Activated CD8-positive, alpha-beta T cell treated with anti-CD3 and anti-CD28 coated beads, Interleukin-2, amount 10 ng/mL, durations not matched to agents 7 days and 5 days (primary cell): ENCODE measurements at places on chromosomes 7 and 10. TPM values are rescaled to one million over a fixed set of nuclear protein-coding genes. Genes with fewer than 3 reads are reported as not detected.

DNA sequence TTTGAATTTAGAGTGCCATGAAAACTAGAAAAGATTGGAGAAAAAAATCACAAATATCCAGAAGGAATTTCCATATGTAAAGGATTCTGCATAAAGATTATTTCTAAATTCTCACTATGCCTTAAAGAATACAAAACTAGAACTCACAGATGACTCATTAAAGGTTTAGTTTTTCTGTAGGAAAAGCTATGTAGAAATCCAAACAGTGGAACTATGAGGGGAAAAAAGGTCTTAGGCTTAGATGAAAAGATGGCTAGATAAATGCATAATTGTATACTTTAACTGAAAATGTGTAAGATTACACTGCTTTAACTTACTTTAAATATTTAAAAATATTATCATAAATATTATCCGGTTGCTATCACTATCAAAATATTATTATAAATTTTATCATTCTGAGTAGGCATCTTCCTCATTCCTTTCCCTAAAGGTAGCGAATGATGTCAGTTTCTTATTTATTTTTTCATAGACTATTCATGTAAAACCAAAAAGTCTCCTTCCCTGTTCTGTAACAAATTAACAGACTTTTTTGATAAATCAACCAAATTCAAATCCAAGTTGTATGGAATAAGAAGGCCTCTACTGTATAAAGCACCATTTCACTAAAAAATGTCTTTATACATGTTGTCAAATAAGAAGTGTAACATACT, 69.1 kb upstream of the COMTD1 start:
- DNase-seq, result no peak
- peaks cover 2% of the 10 kb centered on the region for H3K36me3 ChIP-seq
- H3K27me3 ChIP-seq, result peaks cover 2% of the 10 kb centered on the region
- no peak overlapping the region for H3K4me3 ChIP-seq
- no peak overlapping the region for H3K27ac ChIP-seq
- peaks cover 8% of the 10 kb centered on the region for H3K4me1 ChIP-seq

GRCh38 chr7:80133361-80134114, 1.1 kb upstream of the GNAI1 start:
- peak overlapping the region; percentile 9 for H3K4me3 ChIP-seq
- H3K4me1 ChIP-seq, result peaks cover 14% of the 10 kb centered on the region
- no peaks in the 10 kb centered on the region for H3K36me3 ChIP-seq
- DNase-seq, result no peak

GRCh38 chr10:24651923-24652322, 71.8 kb downstream of the ARHGAP21 start:
- no peaks in the 10 kb centered on the region for H3K27me3 ChIP-seq
- H3K27ac ChIP-seq, result no peak overlapping the region
- H3K36me3 ChIP-seq, result peaks cover 7% of the 10 kb centered on the region
- H3K4me3 ChIP-seq, result no peak overlapping the region
- peaks cover 2% of the 10 kb centered on the region for H3K4me1 ChIP-seq

GRCh38 chr10:62652564-62652963, 152.0 kb upstream of the ADO start:
- H3K36me3 ChIP-seq, result peaks cover 2% of the 10 kb centered on the region
- no peak overlapping the region for H3K27ac ChIP-seq
- no peak for DNase-seq

HOXA13 gene
- not detected for total RNA-seq

- H3K27ac ChIP-seq, result no peak overlapping the region
- DNase-seq, result no peak
- peaks cover 2% of the 10 kb centered on the region for H3K36me3 ChIP-seq
- H3K4me1 ChIP-seq, result no peaks in the 10 kb centered on the region
Measured at GRCh38 chr10:44947371-44948152, 12.0 kb upstream of the RASSF4 start.

SLC29A3 gene
- total RNA-seq, result 3.4 TPM

COL1A2 gene
- 0.16 TPM for total RNA-seq

PRPS1L1 gene
- not detected for total RNA-seq

ITPRID1 gene
- total RNA-seq, result not detected

DNA sequence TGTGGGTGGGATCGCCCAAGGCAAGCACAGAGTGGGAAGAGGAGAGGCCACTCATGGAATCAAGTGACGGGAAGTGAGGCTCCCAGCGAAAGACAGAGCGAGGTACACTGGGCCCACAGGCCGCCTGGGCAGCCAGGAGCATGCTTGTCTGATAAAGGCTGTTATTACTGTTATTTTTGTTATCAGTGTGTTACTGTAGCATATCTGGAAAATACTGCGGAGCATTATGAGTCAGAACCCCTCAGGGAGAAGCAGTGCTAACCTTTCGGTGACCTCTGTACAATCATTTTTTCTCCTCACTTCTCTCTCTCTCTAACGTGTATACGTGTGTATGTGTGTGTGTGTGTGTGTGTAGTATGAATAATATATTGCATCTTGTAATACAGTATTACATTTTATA, 3.8 kb upstream of the TCERG1L start:
- no peak for DNase-seq
- H3K36me3 ChIP-seq, result no peaks in the 10 kb centered on the region
- H3K4me3 ChIP-seq, result no peak overlapping the region
- peaks cover 5% of the 10 kb centered on the region for H3K4me1 ChIP-seq
- no peak overlapping the region for H3K27ac ChIP-seq

DNA sequence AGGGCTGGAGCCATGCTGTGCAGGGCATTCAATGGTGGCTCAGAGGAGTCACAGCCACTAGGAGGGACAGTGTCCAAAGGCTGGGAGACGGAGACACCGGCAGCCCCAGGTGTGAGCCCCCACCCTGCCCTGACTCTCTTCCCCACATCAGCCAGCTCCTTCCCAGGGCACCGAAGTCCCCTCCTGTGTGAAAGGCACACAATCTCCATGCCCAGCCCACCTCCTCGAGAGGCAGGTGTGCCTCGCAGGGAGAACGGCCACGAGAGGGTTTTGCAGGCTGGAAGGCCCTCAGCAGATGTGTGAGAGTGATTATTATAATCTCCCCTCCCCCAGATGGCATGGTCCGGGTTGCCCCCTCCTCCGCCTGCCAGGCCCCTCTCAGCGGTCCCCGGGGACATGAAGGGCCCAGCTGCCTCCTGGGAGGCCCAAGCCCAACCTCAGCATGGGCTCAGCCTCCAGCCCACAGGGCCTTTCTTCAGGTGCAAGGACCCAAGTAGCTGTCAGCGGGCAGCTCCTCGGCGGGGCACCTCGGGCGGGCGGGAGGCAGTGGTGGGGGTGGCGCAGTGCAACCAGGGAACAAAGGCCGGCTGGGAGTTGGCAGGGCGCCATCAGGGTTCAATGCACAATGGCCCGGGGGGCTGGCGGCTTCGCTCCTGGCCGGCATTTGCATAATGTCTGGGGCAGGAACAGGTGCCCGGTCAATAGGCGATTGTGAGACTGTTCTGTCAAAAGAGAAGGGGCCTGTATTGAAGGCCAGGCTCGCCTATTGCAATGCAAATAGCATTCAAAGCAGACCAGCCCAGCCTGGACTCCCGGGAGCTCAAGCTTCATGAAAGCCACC, 155.3 kb upstream of the ZMIZ1 start:
- no peaks in the 10 kb centered on the region for H3K36me3 ChIP-seq
- H3K27me3 ChIP-seq, result peaks cover 3% of the 10 kb centered on the region
- H3K4me3 ChIP-seq, result no peak overlapping the region
- no peak overlapping the region for H3K27ac ChIP-seq
- DNase-seq, result no peak
- no peaks in the 10 kb centered on the region for H3K4me1 ChIP-seq

- H3K4me1 ChIP-seq, result no peaks in the 10 kb centered on the region
- DNase-seq, result no peak
- no peak overlapping the region for H3K27ac ChIP-seq
- no peak overlapping the region for H3K4me3 ChIP-seq
- no peaks in the 10 kb centered on the region for H3K36me3 ChIP-seq
Measured at GRCh38 chr10:72736176-72736827, 44.4 kb downstream of the MCU start.

- H3K4me3 ChIP-seq, result no peak overlapping the region
- peaks cover 39% of the 10 kb centered on the region for H3K4me1 ChIP-seq
- no peak overlapping the region for H3K27ac ChIP-seq
Measured at GRCh38 chr10:80442879-80443278, 11.2 kb upstream of the TSPAN14 start.

- H3K27me3 ChIP-seq, result no peaks in the 10 kb centered on the region
- peaks cover 8% of the 10 kb centered on the region for H3K4me1 ChIP-seq
- H3K4me3 ChIP-seq, result no peak overlapping the region
- H3K27ac ChIP-seq, result no peak overlapping the region
Measured at GRCh38 chr7:139703487-139704307, 74.1 kb downstream of the HIPK2 start.

SEMA3C gene
- total RNA-seq, result not detected

DNA sequence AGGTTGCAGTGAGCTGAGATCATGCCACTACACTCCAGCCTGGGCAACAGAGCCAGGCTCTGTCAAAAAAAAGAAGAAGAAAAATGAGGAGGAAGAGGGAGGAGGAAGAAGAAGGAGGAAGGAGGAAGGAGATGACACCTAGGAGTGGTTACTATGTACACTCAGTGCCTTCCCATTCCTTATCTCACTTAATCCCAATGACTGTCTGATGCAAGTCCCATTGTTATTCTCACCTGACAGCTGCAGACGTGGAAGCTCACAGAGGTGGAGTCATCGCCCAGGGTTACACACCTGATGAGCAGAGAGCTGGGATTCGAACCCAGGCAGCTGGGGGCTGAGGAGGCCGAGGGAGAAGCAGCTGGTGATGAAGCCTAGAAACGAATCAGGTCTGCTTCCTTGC, 258.8 kb downstream of the SNX10 start:
- no peaks in the 10 kb centered on the region for H3K36me3 ChIP-seq
- H3K4me1 ChIP-seq, result no peaks in the 10 kb centered on the region
- H3K27me3 ChIP-seq, result peaks cover 17% of the 10 kb centered on the region
- no peak for DNase-seq
- H3K4me3 ChIP-seq, result no peak overlapping the region
- H3K27ac ChIP-seq, result no peak overlapping the region

DNA sequence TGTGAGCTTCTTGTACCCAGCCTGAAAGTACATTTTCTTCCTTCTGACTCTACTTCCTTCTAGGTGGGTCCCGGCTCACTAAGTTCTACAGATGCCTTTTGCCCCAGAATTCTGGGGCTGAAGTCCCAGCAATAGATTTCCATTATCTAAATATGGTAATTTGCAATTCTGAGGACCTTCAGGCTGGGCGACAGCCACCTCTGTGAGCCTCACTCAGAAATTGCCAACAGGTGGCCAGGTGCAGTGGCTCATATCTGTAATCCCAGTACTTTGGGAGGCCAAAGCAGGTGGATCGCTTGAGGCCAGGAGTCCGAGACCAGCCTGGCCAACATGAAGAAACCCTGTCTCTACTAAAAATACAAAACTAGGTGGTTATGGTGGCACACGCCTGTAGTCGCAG, 23.7 kb downstream of the CREM start:
- peak overlapping the region; percentile 55 for H3K4me3 ChIP-seq
- peaks cover 70% of the 10 kb centered on the region for H3K4me1 ChIP-seq
- H3K36me3 ChIP-seq, result peaks cover 50% of the 10 kb centered on the region
- H3K27me3 ChIP-seq, result no peaks in the 10 kb centered on the region
- no peak for DNase-seq

- H3K27ac ChIP-seq, result no peak overlapping the region
- peak; percentile 17 for DNase-seq
- no peak overlapping the region for H3K4me3 ChIP-seq
- H3K4me1 ChIP-seq, result peaks cover 82% of the 10 kb centered on the region
- H3K27me3 ChIP-seq, result no peaks in the 10 kb centered on the region
Measured at GRCh38 chr7:130921391-130922180, 187.6 kb upstream of the KLF14 start.

ZCWPW1 gene
- 2.8 TPM for total RNA-seq

- no peaks in the 10 kb centered on the region for H3K36me3 ChIP-seq
- H3K27ac ChIP-seq, result no peak overlapping the region
- H3K4me1 ChIP-seq, result no peaks in the 10 kb centered on the region
- no peaks in the 10 kb centered on the region for H3K27me3 ChIP-seq
- H3K4me3 ChIP-seq, result no peak overlapping the region
- DNase-seq, result no peak
Measured at GRCh38 chr7:40996233-40996677, 706.6 kb downstream of the INHBA start.

DNA sequence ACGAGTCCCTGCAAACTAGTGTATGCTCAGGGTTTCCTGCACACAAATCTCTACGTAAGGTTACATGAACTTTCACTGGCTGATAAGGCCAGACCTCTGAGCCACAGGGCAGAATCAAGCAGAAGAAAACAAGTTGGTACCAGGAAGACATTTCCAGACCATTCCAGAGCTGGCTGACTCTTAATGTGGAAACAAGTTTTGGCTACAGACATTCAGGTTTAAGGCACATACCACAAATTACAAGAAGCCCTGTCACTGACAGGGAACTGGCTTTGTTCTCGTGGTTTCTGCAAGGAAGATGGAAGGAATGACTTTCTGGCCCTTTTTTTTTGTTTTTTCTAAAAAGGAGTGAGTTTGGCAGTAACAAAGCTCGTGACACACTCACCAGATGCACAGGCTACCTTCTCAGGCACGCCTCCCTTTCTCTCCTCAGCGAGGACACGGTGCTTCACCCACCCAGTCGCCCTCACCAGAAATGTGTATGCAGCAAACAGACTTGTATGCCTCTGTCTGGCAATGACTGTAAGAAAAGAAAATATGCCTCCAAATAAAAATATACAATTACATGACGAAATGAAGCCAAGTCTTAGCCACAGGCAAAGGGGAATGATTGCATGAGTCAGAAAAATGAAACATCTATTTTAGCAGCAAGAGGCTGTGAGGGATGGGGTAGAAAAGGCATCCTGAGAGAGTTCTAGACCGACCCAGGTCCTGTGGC, 22.6 kb downstream of the PLAC9 start:
- no peak overlapping the region for H3K27ac ChIP-seq
- peaks cover 16% of the 10 kb centered on the region for H3K4me1 ChIP-seq
- H3K4me3 ChIP-seq, result no peak overlapping the region

TMEM130 gene
- not detected for total RNA-seq

- no peak overlapping the region for H3K4me3 ChIP-seq
- H3K27me3 ChIP-seq, result no peaks in the 10 kb centered on the region
- peaks cover 17% of the 10 kb centered on the region for H3K36me3 ChIP-seq
Measured at GRCh38 chr7:24630596-24630995, 57.3 kb downstream of the PALS2 start.

DNA sequence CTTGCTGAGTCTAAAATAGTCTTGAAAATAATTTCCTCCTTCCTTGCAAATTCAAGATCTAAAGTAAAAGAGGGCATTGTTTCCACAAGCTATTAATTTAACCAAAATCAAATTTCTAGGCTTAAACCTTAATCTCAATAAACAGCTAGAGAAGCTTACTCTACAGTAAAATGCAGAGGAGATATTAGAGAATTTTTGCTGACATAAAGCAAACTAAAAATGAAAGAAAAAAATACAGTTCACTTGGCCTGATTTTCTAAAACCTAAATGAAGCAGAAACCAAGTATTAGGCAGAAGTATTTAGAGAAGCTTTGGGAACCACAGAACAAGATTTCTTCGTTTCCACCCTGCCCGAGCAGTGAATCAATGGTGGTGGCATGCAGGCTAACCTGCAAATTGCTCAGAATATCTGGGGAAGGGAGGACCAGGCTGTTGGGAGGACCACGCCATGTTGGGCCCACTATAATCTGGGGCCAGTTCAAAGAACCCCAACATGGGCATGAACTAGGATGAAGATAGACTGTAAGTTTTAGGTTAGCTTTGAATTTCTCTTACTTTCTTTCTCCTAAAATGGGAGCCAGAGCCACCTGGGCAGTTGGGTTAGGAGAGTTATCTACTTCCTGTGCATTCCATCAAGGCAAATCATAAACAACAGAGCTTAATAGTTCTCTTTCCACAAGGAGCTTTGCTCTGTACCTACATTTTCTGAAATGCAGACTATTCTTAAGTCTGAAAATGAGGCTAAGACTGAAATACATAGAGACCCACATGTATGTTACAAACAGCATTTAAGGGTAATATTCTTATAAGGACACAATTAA, 4.1 kb downstream of the LAMB1 start:
- H3K36me3 ChIP-seq, result no peaks in the 10 kb centered on the region
- peaks cover 14% of the 10 kb centered on the region for H3K4me1 ChIP-seq
- H3K27me3 ChIP-seq, result peaks cover 53% of the 10 kb centered on the region
- no peak overlapping the region for H3K27ac ChIP-seq
- no peak overlapping the region for H3K4me3 ChIP-seq
- no peak for DNase-seq
